ENCODE measurements at places on chromosomes 2 and 18.

- no peak for DNase-seq
These were observed 61.1 kb upstream of the ACYP2 start for GRCh38 chr2:54054271-54054670.

DNA sequence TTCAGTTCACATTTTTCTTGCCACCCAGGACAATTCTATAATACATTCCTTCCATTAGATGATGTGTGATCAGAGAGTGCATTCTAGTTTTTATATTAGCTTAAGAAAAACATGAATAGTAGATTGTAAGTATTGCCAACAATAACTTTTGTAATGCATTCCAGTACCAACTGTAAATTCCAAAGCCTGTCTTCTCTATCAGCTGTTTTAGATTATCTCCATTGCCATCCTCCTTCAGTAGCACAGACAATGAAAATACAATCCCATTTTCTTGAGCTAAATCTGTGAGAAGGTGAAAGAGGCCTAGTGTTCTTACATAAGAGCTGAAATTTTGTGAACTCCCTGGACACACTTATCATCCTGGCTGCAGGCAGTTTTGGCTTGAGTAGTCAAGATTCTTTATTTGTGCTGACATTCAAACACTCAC lies 103.9 kb downstream of the CCBE1 start:
- DNase-seq = no peak

DNA sequence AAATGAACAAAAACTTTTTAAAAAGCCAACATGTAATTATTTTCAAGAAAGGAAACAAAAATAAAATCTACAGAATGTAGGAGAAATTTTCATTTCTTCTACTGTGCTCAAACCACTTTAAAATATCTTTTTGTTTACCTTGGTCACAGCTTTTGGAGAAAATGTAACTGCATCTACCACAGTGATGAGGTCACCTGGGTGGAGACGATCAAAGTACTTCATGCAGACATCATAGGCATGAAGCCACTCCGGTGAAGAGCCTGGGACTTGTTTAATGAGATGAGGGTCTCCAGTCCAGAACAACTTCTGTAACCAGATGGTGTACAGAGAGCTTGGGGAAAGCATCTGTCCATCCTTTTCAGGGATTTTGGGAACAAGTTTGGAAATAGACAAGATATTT lies 285.8 kb downstream of the NBAS start:
- no peak for DNase-seq

DNA sequence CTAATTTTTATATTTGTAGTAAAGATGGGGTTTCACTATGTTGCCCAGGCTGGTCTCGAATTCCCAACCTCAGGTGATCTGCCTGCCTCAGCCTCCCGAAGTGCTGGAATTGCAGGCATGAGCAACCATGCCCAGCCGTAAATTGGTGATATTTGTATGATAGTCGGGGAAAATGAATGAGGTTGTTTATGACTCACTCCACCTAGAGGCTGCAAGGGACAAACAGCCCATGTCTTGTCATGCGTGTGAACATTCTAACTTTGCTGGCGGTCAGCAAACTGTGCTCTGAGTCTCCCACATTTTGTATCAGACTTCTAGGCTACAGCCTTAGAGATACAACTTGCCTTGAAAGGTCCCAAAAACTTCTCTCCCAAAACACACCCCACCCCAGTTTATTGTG lies 133.5 kb upstream of the DTNA start:
- no peak for DNase-seq

DNA sequence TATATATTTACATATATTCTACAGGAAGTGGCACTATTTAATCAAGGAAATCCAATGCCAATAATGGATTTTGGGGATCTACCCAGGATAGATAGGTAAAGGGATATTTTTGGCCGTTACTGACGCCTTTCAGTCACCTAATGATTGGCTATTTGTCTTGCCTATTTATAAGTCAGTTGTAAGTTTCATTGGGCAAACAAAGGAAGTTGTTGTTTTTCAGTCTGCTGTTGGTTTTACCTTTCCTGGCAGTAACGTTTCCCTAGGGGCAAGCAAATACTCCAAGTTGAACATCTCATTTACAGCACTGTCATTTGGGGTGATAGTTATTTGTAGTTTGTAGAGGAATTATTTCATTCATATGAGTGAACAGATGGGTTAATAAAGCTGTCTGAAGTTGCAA lies 17.0 kb upstream of the LANCL1 start:
- DNase-seq = no peak

DNA sequence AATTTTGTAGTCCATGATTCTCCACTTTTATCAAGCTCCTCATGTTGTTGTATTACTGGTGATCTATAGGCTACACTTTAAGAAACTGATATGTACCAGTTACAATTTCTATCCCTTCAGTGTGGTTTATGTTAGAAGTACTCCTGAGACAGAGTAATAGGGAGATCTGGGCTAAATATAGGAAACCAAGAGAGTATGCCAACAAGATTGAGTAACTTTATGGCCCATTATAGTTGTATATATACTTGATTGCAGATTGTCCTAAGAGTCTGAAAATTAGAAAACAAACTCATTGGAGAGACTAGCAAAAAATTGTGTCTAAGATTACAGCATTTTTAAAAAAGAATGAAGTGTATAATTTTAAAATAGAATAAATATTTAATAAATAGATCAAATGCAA lies 605.6 kb downstream of the XIRP2 start:
- DNase-seq = no peak

- no peak for DNase-seq
These were observed 447.4 kb downstream of the CMPK2 start for GRCh38 chr2:6418291-6418690.

DNA sequence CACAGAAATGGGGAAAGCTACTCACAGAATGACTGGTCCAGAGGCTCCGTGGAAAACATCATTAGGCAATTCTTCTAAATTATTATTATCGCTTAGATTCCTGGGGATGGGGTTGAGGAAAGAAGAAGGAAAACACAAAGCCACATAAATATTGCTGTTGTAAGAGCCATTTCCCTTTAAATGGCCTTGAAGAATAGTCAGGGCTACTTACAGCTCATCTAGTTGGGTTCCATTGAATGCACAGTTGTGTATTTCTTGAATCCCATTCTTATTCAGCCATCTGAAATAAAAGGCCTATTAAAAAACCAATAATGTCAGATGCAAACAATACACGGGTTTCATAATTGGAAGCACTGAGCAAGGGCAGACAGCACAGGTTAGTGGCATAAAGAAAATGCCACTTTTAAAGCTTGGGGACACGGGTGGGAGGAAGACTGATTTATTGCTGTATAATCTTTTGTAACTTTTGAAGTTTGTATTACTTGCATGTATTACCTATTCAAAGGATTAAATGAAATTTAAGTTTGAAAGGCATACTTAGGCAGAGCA lies 171.4 kb downstream of the FSHR start:
- no peak for DNase-seq

DNA sequence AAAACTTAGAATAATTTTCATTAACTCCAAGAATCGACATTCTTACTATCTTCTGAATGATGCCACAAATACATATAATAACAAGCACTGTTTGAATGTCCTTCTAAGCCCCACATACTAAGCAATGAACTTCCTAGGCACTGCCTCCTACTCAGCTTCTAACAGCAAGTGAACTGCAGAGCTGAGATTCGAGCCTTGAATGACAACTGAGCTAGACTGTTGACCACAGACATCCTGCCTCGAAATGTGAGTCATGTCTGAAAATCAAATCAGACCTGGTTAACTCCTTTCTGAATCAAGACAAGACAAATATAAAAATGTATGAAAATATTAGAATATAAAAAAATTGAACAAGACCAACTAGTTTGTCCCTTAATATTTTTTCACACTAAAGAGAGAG lies 108.1 kb downstream of the MYT1L start:
- no peak for DNase-seq

DNA sequence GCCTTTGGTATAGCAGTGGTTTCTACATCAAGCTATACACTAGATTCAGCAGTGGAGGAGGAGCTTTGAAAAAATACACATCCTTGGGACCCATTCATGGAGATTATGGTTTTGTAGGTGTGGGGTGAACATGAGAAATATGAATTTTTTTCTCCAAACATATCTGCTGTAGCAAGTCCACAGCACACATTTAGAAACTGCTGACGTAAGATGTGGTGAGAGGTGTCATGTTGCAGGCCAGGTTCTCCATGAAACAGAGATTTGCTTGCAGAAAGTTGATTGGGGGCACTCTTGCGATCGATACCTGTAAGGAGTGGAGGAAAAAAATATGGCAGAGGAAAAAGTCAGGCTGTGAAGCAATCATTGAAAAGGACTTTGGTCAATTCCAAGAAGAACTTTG lies 67.9 kb downstream of the FASTKD2 start:
- DNase-seq = no peak

GRCh38 chr18:44741511-44741910 lies 60.8 kb downstream of the SETBP1 start:
- no peak for DNase-seq

DNA sequence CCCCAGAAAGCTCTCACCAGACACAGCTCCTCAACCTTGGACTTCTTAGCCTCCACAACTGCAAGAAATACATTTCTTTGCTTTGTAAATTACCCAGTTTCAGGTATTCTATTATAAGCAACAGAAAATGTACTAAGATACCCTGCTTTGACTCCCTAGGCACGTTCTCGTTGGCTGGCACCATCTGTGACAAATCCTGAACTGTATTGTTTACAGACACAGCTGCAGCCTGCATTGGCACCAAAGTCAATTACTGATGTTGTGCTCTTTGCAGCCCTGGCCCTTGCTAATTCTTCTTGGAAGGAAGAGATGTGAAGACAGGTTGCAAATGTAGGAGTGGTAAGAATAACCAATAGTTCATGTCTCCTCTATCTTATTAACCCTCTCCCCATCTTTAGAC lies 72.7 kb upstream of the FAM136A start:
- DNase-seq = no peak

DNA sequence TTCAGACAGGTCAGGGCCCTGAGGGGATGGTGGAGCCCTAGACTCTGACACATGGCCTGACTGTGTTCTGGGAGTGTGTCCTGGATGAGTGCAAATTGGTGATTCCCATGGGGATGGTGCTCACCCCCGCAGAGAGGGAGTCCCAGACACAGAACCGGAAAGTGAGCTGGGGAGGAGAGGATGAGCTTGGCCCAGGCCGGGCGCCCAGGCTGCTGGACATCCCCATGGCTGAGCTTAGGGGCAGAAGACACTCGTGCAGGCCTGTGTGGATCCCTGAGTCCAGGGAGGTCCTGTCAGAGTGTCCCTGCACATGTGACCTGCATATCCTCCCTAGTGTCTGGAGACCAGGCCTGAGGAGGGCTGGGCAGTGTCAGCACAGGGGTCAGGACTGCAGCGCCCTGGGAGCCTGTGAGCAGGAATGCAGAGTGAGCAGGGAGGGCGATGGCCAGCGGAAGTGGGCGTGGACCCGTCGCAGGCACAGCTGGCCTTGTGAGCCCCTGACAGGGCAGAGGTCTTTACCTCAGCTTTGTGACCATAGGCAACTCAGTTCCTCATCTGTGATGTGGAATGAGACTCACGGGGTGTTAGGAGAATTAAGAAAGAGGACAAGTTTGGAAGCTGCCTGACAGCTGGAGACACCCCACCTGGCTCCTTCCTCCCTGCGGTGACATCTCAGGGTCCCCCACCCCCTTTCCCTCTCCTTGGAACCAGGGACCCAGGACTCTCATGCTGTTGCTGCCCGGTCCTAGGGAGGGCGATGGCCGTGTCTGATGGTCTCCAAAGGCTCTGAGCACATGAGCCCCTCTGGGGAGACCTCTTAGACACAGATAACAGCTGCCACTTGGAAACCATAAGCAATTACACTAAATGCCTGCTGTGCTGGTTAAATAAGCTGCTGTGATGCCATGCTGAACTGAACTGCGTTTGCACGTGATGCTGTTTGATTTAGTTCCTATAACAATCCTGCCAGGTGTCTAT lies 62.6 kb upstream of the HS6ST1 start:
- no peak for DNase-seq

GRCh38 chr2:42913280-42913878 lies 121.0 kb upstream of the HAAO start:
- DNase-seq = no peak

Data from cerebellar nuclear complex (tissue), 1 donor.